ENCODE measurements at places on chromosomes 12 and 14. TPM values are rescaled to one million over a fixed set of nuclear protein-coding genes. Genes with fewer than 3 reads are reported as not detected.

DNA sequence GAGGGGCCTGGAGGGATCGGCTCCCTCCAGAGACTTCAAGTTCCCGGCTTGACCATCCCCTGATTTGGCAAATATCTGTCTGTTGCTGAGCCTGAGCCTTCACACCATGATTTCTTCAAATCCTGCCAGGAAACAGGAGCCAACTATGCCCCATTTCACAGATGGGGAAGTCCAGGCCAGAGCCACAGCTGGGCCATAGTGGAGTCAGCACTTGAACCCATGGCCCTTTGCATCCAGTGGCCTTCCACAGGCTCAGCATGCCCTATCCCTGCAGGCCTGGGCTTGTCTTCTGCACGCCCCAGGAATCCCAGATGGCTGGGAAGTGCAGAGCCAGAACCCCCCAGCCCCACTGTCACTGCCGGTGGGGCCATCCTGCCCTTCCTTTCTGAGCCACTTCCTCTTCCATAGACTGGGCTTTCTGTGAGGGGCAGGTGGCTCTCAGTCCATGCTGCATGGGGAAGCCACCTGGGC, 44.9 kb downstream of the CYP46A1 start:
- DNase-seq: no peak

DNA sequence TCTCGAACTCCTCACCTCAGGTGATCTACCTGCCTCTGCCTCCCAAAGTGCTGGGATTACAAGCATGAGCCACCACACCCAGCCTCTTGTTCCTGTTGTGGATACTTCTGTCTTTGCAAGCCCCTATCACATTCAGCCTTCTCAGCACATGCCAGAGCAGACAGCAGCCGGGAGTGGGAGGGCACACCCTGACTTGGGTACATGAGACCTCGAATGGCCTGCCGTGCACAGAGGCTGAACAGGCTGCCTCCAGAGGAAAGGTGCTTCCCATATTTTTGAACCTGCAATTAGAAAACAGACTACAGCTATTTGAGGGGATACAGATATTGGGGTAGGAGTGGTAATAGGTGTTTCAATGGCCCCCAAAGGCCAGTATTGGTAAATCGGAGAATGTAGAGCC, 307.3 kb upstream of the DIO3 start:
- no peak for DNase-seq

- DNase-seq: no peak
These were observed 1.1 kb upstream of the SOAT2 start for GRCh38 chr12:53101931-53102781.

CMTM5 gene
- not detected for polyA plus RNA-seq

DNA sequence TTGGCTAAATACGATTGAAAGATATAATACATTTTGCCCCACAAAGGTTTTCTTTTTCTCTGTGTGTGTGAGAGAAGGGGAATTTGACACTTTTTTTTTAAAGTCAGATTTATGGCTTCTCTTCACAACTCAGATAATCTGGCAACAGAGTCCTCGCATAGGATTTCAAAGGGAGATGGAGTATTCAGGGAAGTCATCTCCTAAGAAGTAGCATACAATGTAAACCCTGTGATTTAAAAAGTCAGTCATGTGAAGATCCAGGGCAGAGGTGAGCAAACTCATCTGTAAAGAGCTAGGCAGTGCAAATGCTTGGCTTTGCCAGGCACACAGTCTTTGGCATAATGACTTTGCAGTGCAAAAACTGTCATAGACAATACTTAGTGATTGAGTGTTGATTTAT, 1526.3 kb downstream of the AACS start:
- DNase-seq: no peak

DNA sequence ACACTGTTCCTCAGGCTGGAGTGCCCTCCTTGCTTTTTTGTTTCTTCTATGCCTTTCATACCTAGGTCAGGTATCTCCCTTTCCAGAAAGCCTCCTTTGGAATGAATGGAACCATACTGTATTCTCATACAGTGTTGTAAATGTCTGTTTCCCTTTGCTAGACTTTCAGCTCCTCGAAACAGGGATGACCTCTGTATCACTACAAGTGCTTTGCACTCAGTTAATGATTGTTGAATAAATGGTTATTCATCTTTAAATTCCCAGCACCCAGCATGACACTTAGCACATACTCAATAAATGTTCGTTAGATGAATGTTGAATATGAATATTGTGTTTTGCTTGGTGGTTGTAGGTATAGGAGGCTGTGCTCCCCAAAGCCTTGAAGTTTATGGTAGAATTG, 5.9 kb upstream of the TULP3 start:
- no peak for DNase-seq

GRCh38 chr12:132724506-132725241, 14.0 kb downstream of the PGAM5 start:
- no peak for DNase-seq

KRT72 gene
- not detected for polyA plus RNA-seq

- DNase-seq: no peak
These were observed 187.8 kb upstream of the AMIGO2 start for GRCh38 chr12:47267571-47267970.

DNA sequence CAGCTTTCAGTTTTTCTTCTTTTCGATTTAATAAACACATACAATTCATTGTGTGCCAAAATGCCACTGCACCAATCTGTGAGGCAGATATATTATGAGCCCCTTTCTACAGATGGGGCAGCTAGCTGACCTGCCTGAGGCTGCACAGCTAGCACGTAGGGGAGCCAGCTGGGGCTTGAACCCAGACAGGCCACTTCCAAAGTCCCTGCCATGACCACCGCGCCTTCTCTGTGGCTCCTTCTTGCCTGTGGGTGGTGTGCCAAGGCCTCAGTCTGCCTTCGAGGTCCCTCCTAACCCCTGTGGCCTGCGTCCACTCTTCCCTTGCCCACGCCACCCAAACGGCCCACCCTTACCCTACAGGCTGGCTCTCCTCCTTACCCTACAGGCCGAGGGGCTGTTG, 16.2 kb downstream of the FAM222A start:
- no peak for DNase-seq

- DNase-seq: no peak
These were observed 13.0 kb upstream of the SSPN start for GRCh38 chr12:26182377-26182776.

SCN8A gene
- polyA plus RNA-seq: 0.04 TPM

SMIM41 gene
- not detected for polyA plus RNA-seq

DNA sequence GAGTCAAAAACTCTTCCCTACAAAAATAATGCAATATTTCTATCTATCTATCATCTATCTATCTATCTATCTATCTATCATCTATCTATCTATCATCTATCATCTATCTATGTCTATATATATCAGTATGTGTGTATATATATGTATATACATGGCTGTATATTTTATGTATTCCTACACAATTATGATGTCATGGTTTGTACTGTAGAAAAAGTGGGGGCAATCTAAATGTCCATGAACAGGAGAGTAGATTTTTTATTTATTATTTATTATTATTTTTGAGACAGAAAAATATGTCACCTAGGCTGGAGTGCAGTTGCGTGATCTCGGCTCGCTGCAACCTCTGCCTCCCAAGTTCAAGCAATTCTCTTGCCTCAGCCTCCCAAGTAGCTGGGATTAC, 45.6 kb upstream of the BICD1 start:
- DNase-seq: no peak

DNA sequence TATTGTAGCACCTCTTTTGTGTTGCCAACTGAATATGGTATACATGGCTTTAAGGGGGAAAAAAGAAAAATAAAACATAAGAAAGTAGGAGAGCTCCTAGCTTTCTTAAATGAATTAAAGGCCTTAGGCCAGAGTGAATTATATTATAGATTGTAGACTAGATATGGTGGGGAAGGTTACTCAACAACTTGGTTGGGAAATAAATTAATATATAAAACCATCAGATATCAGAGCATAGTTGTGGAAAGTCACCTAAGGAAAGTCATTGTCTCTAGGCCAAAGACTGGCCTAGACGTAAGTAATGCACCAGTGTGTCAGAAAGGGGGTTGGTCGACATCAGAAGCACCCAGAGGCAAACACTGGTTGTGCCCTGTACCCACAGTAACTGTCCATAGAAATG, 391.8 kb downstream of the RAD51B start:
- DNase-seq: no peak

INSM2 gene
- polyA plus RNA-seq: not detected

RNASE4 gene
- polyA plus RNA-seq: 2.5 TPM

GRCh38 chr12:43029971-43030370, 440.4 kb upstream of the PRICKLE1 start:
- no peak for DNase-seq

Measured in CD4-positive, alpha-beta memory T cell (primary cell).